ENCODE measurements at places on chromosomes 2 and 18.

DNA sequence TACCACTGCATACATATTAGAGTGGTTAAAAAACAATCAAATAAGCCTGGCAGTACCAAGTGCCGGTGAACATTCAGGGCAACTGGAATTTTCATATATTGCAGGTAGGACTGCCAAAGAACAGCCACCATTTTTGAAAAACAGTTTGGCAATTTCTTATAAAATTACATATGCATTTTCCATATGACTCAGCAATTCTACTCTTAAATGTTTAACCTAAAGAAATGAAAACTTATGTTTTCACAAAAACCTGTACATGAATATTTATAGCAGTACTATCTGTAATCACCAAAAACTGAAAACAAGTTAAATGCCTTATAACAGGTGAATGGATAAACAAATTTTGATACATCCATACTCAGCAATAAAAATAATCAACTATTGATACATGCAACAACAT lies 39.9 kb downstream of the CTAGE1 start:
- no peak for DNase-seq

DNA sequence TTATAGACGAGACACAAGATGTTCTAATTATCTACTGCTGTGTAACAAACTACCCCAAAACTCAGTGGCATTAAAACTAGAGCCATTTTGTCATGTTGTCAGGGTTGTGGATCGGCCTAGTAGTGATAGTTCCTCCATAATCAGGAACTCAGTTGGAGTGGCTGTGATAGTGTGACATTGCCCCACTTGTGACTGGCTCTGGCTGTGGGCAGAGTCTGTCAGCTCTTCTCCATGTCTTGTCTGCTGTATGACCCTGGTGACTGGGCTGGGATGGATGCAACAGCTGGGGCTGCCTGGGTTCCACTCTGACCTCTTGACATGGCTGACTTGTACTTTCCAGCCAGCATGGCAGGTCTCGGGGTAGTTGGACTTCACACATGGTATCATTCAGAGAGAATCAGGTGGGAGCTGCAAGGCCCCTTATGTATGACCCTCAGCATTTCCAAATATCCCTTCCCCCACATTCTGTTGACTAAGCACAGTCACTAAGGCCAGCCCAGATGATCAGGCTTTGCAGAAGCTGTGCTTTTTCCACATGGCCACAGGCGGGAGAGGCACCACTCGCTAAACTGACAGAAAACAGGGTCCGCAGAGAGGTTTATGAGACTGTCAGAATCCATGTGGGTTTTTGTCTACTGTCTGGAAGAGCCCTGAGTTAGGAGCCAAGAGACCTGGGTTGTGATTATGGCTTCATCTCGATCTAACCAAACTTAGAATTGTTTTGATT lies 50.3 kb downstream of the SETBP1 start:
- DNase-seq: no peak

DNA sequence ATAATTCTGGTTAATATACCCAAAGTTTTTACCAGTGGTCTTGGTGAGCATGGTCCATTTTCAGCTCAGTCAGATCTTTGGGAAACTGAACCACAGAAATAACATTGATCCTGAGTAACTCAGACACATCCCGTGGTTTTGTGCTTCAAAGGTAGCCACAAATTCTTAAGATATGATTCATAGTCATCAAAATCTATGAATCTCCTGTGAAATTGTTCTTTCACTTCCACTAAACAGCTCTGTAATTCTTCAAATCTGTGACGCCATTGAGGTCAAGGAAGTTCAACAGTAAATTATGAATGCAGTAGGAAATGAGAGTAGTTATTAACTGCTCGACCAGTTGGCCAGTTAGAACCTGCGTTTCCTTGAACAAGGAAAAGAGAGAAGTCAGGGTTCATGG lies 147.3 kb downstream of the IRS1 start:
- DNase-seq: no peak

GRCh38 chr2:134275058-134275862 lies 21.4 kb downstream of the MGAT5 start:
- no peak for DNase-seq

DNA sequence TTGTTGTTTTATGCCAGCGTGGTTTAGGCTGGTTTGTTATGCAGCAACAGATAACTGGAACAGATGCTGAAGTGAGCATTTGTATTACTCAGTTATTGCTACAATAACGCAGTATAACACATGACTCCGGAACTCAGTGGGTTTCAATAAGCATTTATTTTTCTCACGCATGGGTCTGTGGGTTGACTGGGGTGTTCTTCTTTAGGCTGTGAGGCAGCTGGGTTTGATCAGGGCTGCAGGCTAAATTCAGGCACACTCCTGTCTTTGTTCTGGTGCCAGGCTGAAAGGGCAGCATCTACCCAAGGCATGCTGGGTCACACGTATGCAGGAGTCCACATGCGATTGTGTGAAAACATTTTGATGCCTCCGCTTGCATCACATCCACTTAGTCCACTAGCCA lies 3.8 kb upstream of the SLC1A4 start:
- DNase-seq: no peak

GRCh38 chr2:8986327-8986976 lies 17.0 kb downstream of the MBOAT2 start:
- DNase-seq: no peak

- DNase-seq: no peak
These were observed 141.3 kb downstream of the NCK2 start for GRCh38 chr2:105886029-105886454.

- DNase-seq: no peak
These were observed 209.6 kb downstream of the SRBD1 start for GRCh38 chr2:45401431-45401922.

- no peak for DNase-seq
These were observed 84.7 kb downstream of the NFATC1 start for GRCh38 chr18:79480171-79481045.

GRCh38 chr2:49003201-49003600 lies 151.1 kb downstream of the FSHR start:
- DNase-seq: no peak

- no peak for DNase-seq
These were observed 228.2 kb downstream of the DOK6 start for GRCh38 chr18:69628774-69629359.

DNA sequence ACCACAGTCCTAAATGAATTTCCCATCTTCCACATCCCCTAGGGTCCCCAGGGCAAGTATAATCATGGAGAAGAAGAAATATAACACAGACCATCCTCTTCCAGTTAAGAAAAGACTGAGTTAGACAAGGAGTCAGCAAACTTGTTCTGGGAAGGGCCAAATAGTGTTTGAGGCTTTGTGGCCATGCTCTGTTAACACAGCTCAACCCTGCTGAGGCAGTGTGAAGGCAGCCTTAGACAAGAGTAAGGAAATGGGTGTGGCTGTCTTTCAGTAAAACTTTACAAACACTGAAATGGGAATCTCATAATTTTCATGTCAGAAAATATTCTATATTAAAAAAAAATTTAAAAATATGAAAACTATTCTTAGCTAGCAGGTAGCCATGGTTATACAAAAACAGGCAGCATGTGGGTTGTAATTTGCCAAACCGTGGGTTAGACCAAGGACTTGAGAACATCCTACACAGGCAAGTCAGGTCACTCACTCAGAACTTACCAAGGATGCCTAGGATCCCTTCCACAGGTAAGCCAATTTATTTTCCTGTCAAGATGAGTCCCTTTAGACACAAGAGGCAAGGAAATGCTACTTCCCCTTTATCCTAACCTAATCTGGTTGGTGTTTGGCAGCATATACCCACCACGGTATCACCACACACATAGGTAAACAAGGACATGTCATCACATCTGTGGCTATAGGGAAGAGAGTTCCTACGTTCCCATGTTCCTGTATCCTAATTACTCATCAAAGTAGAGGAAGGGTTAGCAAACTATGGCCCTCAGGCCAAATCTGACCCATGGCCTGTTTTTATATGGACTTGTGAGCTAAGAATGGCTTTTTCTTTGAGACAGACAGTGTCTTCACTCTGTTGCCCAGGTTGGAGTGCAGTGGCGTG lies 31.9 kb downstream of the C2orf74 start:
- no peak for DNase-seq

DNA sequence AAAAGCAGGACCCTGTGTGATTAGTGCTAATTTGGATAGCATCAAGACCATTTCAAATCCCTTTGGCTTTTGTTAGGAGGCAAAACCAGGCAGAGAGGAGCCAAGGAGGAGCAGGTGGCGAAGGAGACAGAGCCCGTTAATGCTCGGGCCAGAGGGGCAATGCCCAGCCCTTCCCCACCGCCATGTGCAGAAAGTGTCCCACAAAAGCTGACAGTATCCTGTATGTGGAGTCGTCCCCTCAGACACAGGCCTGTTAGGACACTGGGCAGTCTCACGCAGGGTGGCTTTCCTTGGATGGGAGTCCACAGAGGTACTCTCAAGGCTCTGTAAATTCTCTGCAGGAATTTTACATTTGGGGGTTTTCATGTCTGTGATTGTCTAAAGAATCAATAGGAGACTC lies 44.8 kb upstream of the TFCP2L1 start:
- no peak for DNase-seq

- no peak for DNase-seq
These were observed 58.4 kb downstream of the SPIRE1 start for GRCh38 chr18:12599543-12599942.

- no peak for DNase-seq
These were observed 4.0 kb downstream of the DOK1 start for GRCh38 chr2:74558284-74559230.

GRCh38 chr2:71736091-71736861 lies 282.9 kb downstream of the DYSF start:
- no peak for DNase-seq

- DNase-seq: no peak
These were observed 1304.3 kb upstream of the DDX18 start for GRCh38 chr2:116510117-116510671.

DNA sequence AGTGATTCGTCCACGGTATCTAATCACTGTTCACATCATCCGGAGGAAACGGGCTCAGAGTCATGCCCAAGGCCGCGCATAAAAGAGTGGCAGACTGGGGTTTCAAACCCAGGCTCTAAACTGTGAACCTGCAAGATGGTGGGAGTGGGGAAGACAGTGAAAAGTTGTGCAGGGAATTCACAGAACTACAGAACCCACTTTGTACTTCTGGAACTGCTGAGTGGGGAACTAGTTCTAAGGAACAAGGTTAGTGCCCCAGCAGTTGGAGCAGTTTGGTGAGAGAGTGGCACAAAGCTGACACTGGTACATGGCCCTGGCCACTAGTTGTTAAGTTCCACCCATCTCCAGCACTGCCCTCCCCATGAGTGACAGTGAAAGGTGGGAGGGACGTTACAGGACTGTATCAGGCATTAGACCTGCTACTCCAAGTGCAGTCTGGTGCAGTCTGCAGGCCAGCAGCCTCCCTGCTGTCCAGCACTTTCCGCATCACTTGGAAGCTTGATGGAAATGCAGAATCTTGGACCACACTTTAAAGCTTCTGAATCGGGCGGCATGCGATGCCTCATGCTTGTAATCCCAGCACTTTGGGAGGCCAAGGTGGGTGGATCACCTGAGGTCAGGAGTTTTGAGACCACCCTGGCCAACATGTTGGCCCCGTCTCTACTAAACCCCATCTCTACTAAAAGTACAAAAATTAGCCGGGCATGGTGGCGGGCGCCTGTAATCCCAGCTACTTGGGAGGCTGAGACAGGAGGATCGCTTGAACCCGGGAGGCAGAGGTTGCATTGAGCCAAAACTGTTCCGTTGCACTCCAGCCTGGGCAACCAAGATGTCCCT lies 47.3 kb downstream of the C2orf42 start:
- no peak for DNase-seq

DNA sequence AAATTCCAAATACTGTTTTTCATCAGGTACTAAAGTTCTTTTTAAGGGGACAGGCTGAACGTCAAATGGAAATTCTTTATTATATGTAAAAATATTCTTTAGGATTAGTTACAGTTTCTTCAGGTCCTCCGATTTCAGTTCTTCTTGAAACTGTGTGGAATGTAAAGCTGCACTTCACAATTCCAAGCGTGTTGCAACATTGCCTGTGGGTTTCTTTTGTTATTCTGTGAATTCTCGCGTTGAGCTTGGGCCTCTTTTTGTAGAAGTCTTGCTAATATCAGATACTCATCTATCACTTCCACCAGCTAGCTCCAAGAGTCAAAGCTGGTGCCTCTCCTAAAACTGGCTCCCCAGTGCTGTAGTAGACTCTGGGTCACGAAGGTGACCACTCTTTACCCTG lies 642.6 kb downstream of the METTL4 start:
- DNase-seq: no peak

- DNase-seq: no peak
These were observed 139.6 kb downstream of the CABLES1 start for GRCh38 chr18:23274638-23275482.

- DNase-seq: no peak
These were observed 34.9 kb upstream of the APCDD1 start for GRCh38 chr18:10419420-10420103.

- DNase-seq: no peak
These were observed 31.4 kb downstream of the KCNJ13 start for GRCh38 chr2:232744963-232745362.

DNA sequence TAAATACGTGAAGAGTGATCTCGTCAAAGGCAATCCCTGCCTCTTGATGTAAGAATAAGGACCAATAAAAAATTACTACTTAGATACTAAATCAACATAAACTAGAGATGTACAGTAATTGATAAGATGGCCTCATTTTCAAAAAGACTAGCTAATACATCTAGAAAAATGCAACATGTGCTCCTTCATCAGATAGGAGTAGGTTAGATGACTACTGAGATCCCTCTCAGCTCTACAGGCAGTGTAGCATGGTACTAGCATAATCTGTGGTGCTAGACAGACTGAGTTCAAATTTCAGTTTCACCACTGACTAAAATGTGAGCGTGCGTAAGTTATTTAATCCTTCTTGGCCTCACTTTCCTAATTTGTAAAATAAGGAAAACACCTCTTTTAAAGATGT lies 82.6 kb upstream of the FRZB start:
- no peak for DNase-seq

GRCh38 chr2:236355911-236356310 lies 91.7 kb upstream of the ASB18 start:
- DNase-seq: no peak

GRCh38 chr2:193251909-193252308 lies 1057.2 kb upstream of the TMEFF2 start:
- no peak for DNase-seq

DNA sequence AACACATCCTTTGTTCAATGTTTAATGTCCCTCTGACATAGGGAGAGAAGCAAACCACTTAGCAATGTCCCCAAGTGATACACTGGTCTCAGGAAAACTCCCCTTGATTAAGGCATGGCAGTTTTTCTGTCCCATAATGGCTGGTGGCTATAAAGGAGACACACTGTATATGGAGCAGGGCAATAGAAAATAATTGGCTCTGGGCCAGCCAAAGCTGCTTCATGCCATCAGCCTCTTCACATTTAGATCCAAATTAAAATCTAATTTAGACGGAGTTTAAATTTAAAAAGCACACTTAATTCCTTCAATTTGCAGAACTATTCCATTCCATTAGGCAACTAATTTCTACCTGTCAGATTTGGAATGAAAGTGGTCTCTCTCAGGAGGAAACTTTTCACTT lies 638.1 kb downstream of the DSC3 start:
- DNase-seq: no peak

DNA sequence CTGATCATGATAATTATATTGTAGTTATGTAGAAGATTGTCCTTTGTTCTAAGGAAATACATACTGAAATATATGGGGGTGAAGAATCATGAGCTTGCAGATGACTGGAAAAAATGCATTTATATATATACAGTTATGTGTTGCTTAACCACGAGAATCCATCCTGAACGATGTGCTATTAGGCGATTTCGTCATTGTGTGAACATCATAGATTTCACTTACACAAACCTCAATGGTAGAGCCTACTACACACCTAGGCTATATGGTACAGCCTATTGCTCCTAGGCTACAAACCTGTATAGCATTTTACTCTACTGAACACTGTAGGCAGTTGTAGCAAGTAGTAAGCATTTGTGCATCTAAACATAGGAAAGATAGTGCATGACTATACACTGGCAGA lies 2.6 kb upstream of the ACAA2 start:
- no peak for DNase-seq
